ENCODE measurements at places on chromosomes 4 and X.

- no peak for DNase-seq
These were observed 2.0 kb downstream of the DLG3 start for GRCh38 chrX:70446380-70447350.

- DNase-seq, result peak; percentile 61
These were observed 63.8 kb upstream of the TAPT1 start for GRCh38 chr4:16289897-16290554.

DNA sequence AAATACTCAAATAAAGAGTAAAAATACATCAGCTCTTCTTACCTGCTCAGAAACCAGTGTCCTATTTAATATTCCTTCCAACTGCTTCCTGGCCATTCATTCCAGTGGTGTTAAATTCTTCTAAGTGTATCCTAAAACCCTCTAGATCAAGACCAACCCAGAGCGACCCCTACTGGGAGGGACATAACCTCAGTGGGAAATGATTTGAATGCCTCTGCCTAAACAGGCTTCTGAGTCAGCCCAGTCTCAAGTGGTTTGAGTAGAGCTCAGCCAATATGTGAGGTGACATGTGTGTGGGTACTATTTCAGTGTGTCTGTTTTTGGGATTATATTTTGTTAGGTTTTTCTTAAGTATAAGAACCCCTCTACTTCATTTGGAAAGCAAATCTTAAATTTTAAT is 133.6 kb upstream of the ARHGEF9 start:
- DNase-seq, result no peak

GRCh38 chr4:144298519-144298918 is 158.0 kb upstream of the GYPA start:
- DNase-seq, result no peak

GRCh38 chr4:105755375-105755774 is 46.8 kb downstream of the GSTCD start:
- DNase-seq, result no peak

DNA sequence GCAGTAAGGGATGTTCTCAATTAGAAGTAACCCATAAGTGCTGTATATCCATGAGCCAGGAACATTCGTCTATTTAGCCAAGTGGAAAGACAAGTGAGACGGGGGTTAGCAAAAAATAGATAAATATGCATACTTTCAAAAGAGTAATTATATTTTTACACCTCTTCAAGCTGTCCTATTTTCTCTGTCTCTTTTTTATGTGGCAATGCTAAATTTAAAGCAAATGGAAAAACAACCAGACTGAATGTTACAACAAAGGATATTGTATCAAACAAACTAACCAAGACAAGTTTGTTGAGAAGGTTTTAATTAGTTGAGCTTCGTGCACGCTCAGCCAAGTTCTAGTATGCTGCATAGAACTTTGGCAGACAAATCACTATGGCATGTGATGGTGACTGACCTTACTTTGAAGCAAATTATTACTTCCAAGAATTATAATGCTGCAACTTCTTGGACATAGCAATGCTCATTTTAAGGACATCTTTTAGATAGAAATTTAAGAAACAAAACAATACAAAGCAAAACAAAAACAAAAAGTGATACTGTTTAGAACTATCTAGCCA is 61.4 kb upstream of the TMEM150C start:
- DNase-seq, result peak; percentile 13

DNA sequence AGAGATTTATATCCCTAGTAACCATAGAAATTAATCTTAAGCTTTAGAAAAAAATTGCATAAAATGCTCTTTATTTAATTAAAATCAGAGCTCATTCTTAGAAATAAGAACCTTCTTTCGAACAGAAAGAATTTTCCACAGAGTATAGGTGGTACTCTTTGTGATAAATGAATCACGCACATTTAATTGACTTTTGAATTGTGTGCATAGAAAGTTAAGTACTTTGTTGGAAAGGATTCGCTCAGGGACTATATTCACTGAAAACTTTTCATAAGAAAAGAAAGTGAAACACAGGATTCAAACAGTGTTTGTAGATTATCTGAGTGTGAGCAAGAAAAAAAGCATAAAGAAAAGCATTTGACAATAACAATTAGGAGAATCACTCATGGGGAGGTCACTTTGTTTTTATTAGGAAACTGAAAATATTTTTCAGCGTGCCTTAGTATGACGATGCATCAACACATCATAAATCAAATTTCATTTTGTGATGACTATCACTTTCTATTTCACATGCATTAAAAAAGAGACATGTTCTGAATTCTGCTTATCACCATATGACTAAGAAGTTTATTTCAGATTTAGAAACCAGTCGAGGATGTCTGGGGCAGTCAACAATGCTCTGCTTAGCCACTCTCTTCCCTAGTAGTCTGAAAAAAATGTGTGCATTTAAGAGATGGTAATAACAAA is 49.5 kb downstream of the STX18 start:
- DNase-seq, result peak; percentile 29

GRCh38 chrX:21934414-21934813 is 6.1 kb upstream of the SMS start:
- no peak for DNase-seq

GRCh38 chr4:163748449-163748848 is 254.0 kb downstream of the TMA16 start:
- no peak for DNase-seq

DNA sequence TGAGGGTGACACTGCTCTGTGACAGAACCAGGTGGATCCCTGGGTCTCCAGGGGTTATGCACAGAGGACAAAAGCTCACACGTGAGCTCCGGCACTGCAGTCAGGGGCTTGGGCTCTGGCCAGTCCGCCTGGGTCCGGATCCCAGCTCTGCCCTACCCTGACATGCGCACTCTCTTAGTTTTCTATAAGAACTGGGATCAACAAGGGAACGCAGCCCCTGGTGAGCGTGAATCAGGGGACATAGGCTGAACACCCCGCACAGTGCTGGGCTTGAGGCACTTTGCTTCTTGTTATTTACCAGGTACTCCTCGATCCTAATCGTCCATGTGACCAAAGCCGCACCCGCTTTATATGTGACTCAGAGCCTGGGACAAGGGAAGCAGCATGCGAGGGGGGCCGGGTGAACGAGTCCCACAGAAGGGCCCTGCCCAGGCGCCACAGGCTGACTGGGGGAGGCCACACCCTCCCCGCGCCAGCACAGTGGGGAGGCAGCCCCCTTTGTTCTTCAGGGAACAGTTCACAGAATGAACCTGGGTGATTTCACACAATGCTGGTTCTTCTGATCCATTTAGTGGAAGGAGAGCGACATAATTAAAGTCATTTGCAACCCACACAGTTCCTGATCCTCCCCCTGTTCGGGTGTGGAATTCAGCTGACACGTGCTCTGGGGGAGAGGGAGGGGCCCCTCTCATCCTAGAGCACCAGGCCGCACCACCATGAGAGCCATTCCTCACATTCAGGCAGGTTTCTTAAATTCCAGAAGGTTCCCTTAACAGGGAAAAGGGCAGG is 55.5 kb downstream of the WFS1 start:
- no peak for DNase-seq

- no peak for DNase-seq
These were observed 114.0 kb downstream of the DCTD start for GRCh38 chr4:182803235-182803634.

GRCh38 chr4:163976588-163976987 is 482.1 kb downstream of the TMA16 start:
- no peak for DNase-seq

- no peak for DNase-seq
These were observed 760 bp downstream of the TRMT2B start for GRCh38 chrX:101051153-101051548.

DNA sequence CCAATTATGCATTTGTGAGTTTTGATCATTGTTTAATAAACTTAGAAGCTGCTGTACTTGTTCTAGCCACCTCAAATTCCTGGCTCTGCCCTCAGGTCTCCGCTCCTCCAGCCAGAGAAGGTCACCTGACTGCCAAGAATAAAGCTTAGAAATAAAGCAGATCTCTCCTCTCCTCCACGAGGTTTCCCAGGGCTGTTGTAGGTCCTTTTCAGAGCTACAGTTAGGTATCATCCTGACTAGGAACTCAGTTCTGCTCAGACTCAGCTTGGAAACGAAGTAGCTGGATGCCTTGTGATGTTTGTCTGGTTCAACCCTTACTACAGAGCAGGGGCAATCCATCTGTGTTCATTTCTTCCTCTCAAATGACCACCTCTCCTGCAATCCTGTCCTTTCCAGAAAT is 79.1 kb upstream of the RAPGEF2 start:
- DNase-seq, result no peak

- DNase-seq, result no peak
These were observed 130.2 kb downstream of the TMA16 start for GRCh38 chr4:163624727-163625126.

DNA sequence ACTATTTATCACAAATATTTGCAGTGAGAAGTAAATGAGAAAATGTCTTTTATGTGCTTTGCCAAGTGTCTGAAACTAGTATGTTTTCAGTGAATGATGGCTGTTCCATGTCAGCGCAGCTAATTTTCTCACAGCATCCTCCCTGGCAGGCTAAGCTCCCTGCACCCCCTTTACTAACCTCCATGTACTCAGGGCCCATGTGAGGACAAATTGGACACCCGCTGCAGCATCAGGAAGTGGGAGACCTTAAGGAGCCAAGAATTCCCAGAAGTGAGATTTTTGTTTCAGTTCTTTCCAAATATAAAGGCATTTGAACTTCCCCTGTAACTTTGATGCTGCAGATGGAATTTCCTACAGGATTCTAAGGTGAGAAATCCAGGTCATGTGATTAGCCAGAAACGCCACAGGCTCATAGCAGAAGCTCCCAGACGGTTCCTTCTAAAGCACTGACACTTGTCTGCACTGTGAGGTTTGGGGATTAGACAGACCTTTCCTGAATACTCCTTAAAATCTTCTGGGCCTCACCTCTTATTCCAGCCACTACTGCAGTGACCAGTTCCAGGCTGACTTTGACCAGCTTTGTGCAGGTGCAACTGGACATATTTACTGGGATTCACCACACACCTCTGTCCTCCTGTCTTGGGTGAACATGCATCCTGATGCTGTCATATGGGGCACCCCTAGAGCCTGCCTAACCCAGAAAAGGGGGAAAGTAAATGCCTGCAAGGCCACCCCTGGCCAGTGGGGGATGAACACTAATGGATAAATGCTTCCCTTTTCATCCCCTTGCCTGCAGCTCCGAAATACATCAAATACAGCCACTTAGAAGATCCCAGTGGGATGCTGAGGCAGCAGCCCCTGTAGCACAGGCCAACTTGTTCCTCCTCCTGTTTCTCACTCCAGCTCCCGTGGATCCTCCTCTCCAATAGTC is 45.9 kb downstream of the LGI2 start:
- DNase-seq, result no peak

Data from AG08395 (cell line).